T-cell (primary cell): ENCODE measurements at places on chromosomes 16 and 17. TPM values are rescaled to one million over a fixed set of nuclear protein-coding genes. Genes with fewer than 3 reads are reported as not detected.

VWA3A gene
- total RNA-seq: 0.13 TPM

ABCC12 gene
- total RNA-seq: not detected

ABI3 gene
- 18.3 TPM for total RNA-seq

KCTD13 gene
- 87.3 TPM for total RNA-seq

CCDC78 gene
- total RNA-seq: 8.6 TPM

RBFOX1 gene
- not detected for total RNA-seq

NOTUM gene
- total RNA-seq: 0.13 TPM

TRAPPC2L gene
- total RNA-seq: 59.3 TPM

FA2H gene
- total RNA-seq: 0.35 TPM

MT1E gene
- total RNA-seq: 6.1 TPM

SLC2A4 gene
- not detected for total RNA-seq

MYO1C gene
- total RNA-seq: 19.1 TPM

KRTAP16-1 gene
- total RNA-seq: 0.68 TPM

MPP2 gene
- 3.9 TPM for total RNA-seq

USP43 gene
- 0.23 TPM for total RNA-seq
